ENCODE measurements at places on chromosomes 3 and 15. TPM values are rescaled to one million over a fixed set of nuclear protein-coding genes. Genes with fewer than 3 reads are reported as not detected.
A peak's percentile ranks its signal among the peaks of the same experiment; 100 is the strongest.

DNA sequence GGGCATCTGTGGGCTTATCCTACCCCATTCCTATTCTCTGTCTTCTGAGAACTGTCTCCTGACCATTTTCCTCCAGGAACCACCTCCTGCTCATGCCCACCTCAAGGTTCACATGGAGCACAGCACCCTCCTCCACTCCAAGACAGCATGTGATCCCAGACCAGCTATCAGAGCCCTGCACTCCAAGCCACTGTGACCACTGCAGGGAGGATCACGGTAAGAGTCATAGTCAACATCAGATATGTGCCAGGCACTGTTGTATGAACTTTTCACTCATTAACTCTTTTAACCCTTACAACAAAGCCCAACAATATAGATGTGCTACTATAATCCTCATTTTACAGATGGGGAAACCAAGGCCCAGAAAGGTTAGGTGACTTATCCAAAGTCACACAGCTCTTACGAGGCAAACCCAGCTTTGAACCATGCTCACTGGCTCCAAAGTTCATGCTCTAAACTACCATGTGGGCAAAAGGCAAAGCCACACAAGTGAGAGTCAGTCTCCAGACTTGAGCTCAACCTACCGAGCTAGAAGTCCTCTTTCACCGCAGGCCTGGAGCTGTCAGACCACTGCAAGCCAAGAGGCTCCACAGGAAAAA is 115.1 kb upstream of the IQSEC1 start:
- DNase-seq = no peak

- no peak for DNase-seq
Observed at GRCh38 chr3:192177383-192177782, 550.0 kb downstream of the FGF12 start.

GRCh38 chr3:120171134-120171873 is 77.1 kb upstream of the GSK3B start:
- DNase-seq = no peak

GRCh38 chr3:55728461-55729100 is 241.5 kb upstream of the WNT5A start:
- DNase-seq = no peak

DNA sequence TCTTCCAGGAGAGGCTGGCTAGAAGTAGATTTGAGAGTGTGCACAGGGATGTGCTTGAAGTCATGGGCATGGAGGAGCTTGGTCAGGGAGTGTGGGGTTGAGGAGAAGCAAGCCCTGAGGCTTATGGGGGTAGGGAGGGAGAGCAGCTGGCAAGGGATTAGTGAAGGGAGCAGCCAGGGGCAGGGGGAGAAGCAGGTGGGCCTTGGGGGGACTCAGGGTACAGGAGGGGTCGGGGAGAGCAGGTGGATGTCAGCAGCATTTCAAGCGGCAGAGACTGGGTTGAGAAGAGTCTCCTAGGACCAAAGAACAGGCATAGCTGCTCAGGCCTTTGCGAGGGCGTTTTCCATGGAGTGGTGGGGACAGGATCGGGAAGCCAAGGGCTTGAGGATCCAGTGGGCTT is 3.4 kb upstream of the LMAN1L start:
- no peak for DNase-seq

GRCh38 chr15:90300988-90301706 is 35.7 kb downstream of the NGRN start:
- peak; percentile 53 for DNase-seq

DNA sequence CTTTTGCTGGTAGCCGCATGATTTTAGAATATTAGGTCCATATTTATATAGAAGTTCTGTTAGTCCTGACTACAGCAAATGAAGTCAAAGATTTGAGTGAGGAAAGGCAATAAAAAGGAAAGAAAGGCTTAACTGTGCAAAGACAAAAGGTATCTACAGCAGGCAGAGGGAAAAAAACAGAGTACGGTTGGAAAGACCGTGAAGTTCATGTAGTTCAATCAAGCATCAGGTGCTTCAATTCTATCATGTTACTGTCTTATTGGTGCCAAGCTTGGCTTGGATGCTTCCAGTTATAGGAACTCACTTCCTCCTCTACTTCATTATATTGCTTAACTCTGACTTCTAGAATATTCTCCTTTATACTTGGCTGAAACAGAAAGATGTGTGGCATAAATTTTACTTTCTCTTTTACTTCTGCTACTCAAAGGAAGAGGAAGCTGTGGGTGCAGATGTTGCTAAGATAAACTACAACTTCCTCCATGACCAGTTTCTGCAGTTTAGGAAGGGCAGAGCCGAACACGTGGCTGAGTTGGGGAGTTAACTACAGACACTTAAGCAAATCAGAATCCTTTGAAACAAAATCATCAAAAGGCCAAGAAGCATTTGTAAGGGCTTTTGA is 72.6 kb upstream of the ZBED2 start:
- DNase-seq = no peak

DNA sequence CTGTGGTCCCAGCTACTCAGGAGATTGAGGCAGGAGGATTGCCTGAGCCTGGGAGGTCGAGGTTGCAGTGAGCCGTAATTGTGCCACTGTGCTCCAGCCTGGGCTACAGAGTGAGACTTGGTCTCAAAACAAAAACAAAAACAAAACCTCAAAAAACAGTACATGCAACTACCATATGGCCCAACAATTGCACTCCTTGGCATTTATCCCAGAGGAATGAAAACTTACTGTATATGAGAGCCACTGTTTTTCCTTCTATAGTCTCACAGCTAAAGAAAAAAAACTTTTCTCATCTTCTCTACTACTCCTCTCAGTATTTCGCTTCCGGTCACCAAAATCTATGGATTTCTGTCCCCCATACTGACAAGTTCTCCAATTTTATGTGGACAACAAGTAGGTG is 84.3 kb downstream of the FLNB start:
- DNase-seq = no peak

Gene PLOD2
- polyA plus RNA-seq = 0.19 TPM

GRCh38 chr3:64627471-64628321 is 60.1 kb downstream of the ADAMTS9 start:
- DNase-seq = no peak

- no peak for DNase-seq
Observed at GRCh38 chr3:133838296-133838789, 32.7 kb downstream of the SRPRB start.

- no peak for DNase-seq
Observed at GRCh38 chr15:29442532-29442931, 172.9 kb upstream of the NSMCE3 start.

- DNase-seq = no peak
Observed at GRCh38 chr3:173887888-173888287, 490.3 kb downstream of the NLGN1 start.

DNA sequence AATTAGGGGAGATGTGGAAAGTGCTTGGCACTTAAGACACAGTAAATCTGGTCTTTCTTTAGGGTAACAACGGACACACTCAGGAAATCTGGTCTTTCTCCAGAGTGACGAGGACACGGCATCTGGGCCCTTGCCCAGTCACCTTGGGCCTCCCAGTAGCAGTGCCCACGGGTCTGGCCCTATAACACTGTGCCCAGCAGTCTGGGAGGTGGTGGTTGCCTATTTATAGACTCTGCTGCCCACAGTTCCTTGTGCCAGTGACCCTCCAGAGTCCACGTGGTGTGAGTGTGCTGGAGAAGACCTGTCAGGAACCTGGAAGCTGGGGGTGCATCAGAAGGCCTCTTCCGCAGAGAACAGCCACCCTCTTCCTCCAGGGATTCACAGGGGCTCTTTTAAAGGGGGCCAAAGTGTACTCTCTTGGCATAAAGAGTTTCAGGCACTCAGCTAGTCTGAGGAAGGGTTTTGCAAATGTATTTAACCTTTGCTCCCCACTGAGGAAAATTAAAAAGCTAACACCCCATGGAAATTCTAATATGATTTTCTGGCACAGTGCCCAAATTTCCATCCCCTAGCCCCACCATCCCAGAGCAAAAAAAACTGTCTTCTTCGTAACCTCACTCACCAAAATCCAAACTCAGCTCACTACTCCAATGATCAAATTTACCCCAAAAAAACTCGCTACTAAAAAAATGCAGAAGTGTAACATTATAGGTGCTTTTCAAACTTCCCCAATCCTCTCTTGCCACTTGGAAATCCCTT is 15.4 kb downstream of the WNT5A start:
- no peak for DNase-seq

Gene DNAJC13
- polyA plus RNA-seq = 5.8 TPM

DNA sequence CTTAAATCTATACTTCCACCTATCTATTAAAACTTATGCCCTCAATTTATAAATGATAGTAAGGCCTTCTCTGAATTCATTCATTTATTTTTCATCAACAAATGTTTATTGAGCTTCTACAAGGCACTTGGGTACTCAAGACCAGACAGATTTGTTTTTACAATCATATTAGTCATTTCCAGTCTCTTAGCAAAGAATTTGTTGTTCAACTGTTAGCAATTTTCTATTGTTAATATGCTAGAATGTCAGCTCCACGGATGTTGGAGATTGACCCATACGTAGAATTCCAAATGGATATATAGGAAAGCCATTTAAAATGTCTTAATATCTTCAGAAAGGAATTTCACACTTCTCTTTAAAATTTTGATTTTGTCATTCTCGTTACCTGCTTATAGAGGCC is 36.7 kb downstream of the ZBTB38 start:
- no peak for DNase-seq

Gene FAM107A
- not detected for polyA plus RNA-seq

DNA sequence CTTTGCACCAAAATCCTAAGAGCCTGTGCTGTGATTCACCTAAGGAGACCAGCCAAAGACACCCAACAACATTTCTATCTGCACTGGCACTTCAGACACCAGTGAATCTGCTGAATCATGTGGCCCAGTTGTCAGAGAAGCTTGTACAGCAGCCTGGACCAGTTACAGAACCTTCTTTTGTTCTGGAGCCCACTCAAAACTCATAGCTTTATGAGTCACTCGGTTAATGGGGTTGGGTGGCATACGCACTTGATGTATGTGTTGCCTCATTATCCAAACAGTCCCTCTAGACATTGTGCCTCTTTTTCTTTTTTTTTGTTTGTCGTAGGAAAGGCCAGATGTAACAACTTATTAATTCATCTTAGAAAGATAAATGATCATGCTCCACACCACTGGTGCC is 25.6 kb upstream of the GOLGA6L2 start:
- no peak for DNase-seq

GRCh38 chr3:15404767-15405166 is 22.6 kb downstream of the METTL6 start:
- DNase-seq = no peak

DNA sequence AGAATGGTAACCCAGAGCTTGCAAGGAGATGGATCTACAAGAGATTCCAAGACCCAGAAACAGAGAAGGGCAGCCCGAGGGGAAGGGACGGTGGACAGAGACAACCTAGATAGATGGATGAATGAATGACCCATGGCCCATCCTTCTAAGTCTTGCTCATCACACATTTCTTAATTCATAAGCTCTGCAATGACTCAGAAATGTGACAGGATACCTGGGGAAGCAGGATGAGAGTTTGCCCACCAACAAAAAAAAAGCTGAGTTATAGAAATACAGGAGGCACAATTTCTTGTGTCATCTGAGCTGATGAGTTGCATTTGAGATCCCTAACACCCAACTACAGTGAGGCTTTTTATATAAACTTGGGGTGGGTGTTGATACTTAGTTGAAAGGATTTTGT is 76.6 kb downstream of the CNTN3 start:
- DNase-seq = no peak

DNA sequence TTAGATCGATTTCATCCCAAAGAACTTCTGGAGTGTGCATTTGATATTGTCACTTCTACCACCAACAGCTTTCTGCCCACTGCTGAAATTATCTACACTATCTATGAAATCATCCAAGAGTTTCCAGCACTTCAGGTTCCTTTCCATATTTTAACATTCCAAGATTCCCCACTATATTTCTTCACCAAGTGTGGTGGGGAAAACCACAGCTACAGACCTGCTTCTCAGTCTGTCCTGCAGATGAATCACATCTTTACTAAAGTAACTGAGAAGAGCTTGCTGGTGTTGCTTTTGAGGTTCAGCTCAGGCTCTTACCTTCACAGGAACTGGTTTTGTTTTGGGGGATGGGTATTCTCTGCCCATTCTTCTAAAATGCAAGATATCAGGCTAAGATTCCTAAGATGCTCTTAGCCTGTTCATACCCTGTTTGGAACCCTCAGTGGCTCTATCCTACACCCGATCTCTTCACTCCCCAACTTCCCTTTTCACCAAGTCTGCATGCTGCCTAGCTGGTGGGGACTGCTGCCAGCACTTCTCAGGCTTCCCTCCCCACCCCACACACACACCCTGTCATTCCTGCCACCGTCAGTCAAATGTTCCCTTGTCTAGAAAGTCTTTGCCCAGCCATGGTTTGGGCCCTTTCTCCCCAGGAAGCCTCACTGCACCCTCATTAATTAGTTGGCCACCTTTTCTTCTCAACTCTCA is 30.8 kb downstream of the SRP14 start:
- DNase-seq = no peak

Gene GOLGA6L7
- polyA plus RNA-seq = not detected

Gene ADAMTSL3
- polyA plus RNA-seq = 0.01 TPM

Gene ERICH6
- polyA plus RNA-seq = not detected

DNA sequence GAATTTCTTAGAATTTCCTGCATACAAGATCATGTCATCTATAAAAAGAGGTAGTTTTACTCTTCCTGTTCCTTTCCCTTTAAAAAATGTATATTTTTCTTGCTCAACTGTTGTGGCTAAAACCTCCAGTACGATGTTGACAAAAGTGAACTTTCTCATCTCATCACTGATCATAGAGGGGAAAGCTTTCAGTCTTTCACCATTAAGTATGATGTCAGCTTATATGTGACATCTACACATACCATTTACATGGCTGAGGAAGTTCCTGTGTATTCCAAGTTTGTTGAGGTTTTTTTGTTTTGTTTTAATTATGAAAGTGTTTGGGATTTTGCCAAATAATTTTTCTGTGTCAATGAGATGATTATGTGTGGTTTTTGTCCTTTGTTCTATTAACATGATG is 173.6 kb downstream of the PLD1 start:
- no peak for DNase-seq

Gene PTX3
- 0.33 TPM for polyA plus RNA-seq

DNA sequence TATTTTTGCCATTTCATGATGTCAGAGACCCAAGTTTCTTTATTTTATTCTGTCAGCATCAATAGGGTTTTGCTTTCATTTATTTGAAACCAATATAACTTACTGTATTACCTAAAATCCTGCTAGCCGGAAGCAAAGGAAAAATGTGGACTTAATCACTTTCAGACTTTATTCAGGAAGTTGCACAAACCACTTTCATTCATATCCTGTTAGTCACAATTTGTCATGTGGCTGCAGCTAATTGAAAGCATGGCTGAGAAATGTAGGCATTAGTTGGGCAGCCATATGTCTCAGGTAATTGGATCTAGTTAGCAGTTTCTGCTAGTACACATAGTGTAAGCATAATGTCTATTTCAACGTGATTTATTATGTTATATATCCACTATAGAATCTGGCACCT is 462.3 kb upstream of the SGO1 start:
- no peak for DNase-seq

DNA sequence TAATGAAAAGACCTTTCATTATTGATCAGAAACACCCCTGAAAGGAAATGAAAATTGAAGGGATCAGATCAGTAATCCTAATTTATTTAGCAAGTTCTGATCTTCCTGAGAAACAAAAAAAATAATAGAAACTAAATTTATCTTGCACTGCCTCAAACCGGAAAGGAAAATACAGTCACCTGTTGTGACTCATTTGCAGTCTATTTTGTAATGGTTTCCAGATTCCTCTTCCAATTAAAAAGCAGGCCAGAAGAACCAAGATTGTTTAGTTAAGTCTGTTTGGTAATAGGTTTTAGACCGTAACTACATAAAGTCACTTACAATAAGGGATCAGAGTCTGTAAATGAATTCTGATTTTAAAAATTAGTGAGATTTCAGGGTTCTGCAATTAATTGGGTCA is 49.7 kb upstream of the ATOSA start:
- no peak for DNase-seq

GRCh38 chr3:189118896-189119295 is 52.9 kb upstream of the TPRG1 start:
- no peak for DNase-seq
